ENCODE measurements at places on chromosomes 1 and 21.

- no peak for DNase-seq
Measured at GRCh38 chr1:53381790-53382401, 54.0 kb upstream of the LRP8 start.

- DNase-seq: no peak
Measured at GRCh38 chr1:30741239-30741894, 16.2 kb downstream of the LAPTM5 start.

DNA sequence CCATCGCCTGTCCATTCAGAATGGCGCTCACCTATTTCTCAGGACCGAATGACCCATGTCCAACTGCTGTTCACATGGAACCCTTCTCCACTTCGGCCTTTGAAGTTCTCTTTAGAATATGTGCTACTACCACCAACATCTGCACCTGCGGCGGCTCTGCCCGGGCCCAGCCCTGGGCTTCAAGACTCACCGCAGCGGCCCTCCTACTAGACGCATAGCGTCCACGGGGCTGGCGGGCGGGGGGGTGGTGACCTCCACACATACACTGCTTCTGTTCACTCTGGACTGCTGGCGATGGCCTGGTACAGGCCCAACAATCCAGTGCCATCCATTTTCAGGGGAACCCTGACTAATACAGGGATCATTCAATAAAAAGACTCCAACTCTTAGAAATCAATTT lies 394.2 kb downstream of the VAV3 start:
- DNase-seq: no peak

GRCh38 chr1:57319791-57320190 lies 104.1 kb downstream of the DAB1 start:
- no peak for DNase-seq

- no peak for DNase-seq
Measured at GRCh38 chr1:63936801-63937200, 163.0 kb downstream of the ROR1 start.

DNA sequence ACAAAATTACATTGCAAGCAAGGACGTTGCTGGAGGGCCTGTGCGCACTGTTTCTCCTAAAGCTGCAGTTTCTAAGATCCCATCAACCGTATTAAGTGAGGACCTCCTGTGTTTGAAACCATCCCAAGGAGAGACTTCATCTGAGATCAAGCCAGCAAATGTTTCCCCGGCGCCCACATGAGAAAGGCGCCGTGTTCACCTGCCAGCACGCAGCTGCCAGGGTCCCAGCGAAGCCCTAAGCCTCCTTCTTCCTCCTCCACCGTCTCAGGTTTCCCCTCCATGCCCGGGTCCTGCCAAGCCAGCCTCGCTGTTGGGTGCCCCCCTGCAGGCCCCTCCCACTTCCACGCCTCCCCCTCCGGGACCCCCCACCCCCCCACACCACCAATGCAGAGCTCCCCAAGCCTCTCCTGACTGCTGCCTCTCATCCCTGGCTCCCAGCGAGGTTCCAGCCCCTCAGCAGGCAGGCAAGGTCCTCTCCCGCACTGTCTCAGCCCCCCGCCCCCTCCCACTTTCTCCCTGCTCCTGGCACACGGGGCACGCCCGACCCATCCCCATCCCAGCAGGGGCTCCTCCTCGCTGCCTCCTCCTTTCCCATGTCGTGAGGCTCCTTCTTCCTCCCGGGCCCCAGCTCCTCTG lies 8.6 kb upstream of the TFF1 start:
- DNase-seq: no peak

Data from SK-N-DZ (cell line).